ENCODE measurements at places on chromosomes 1 and 21.
A peak's percentile ranks its signal among the peaks of the same experiment; 100 is the strongest.

DNA sequence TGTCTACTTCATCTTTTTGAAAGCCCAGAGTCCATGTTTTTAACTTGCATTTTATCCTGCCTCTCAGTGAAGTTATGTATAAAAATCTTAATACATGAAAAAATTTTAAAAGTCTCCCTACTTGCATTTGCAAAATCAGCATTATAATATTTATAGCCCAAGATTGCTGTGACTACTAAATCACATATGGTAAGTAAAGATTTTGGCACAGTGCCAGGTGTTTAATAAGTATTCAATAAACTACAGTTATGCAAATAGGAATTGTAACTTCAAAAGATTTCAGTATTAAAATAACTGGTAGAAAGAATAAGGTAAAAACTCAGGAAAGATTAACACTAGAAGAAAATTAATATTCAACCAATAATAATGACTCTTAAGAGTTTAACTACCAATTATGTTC, 641.7 kb downstream of the LRRIQ3 start:
- no peak for DNase-seq

DNA sequence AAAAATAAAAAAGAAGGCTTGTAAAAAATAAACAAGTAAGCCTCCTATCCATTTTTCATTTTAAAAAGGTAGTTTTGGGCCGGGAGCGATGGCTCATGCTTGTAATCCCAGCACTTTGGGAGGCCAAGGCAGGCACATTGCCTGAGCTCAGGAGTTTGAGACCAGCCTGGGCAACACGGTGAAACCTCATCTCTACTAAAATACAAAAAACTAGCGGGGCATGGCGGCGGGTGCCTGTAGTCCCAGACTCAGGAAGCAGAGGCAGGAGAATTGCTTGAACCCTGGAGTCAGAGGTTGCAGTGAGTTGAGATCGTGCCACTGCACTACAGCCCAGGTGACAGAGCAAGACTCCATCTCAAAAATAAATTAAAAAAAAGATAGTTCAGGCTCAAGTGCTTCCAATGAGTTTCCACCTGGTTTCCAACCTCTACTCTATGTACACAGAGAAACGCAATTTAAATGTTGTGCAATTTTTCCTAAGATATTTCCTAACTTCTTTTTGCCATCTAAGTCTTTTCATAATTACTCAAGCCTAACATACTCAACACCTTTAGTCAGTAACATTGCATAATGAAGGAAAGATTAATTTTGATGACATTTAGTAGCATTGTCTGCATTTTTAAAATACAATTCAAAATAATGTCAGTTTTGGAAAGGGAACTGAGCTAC, 106.3 kb downstream of the KCNT2 start:
- DNase-seq = no peak

DNA sequence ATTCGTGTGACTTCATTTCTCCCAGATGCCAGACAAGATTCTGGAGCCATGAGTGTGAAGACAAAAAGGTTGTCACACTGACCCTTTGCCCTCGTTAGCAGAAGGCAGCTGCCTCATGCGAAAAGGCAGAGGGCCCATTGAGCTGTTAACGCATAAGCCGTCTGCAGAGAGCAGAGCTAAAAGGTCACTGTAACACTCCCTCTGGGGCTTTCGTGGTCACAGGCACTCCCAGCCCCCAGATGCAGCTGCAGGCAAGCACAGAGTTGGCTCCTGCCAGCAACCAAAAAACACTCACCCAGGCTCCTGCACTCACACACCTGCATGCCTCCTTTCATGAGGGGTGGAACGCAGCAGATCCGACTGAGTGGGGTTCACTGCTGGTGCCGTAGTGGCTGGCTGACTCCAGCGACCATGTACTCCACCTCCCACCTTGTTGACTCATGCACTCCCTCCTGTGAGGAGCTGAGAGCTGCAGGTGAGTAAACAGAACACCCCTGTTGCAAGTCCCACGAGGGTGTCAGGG, 287.5 kb downstream of the SMYD3 start:
- DNase-seq = no peak

DNA sequence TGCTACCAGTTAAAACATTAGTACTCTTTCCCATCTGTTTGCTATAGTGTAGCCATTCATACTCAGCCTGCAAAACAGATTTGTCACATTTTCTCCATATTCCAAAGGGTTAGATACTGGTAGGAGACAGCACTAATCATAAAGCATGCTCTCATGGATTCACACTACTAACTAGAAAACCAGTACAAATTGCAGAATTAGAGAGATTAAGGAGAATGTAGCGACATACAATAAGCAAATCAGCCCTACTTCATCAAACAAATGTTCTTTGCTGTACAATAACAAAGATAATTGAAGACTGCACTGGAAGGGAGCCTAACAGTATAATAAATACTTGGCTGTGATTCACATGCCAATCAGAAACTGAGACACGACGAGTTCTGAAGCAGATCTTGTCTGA, 368.0 kb upstream of the PRMT6 start:
- DNase-seq = no peak

- peak; percentile 70 for DNase-seq
Measured at GRCh38 chr1:8423692-8424538, 106.0 kb downstream of the SLC45A1 start.

DNA sequence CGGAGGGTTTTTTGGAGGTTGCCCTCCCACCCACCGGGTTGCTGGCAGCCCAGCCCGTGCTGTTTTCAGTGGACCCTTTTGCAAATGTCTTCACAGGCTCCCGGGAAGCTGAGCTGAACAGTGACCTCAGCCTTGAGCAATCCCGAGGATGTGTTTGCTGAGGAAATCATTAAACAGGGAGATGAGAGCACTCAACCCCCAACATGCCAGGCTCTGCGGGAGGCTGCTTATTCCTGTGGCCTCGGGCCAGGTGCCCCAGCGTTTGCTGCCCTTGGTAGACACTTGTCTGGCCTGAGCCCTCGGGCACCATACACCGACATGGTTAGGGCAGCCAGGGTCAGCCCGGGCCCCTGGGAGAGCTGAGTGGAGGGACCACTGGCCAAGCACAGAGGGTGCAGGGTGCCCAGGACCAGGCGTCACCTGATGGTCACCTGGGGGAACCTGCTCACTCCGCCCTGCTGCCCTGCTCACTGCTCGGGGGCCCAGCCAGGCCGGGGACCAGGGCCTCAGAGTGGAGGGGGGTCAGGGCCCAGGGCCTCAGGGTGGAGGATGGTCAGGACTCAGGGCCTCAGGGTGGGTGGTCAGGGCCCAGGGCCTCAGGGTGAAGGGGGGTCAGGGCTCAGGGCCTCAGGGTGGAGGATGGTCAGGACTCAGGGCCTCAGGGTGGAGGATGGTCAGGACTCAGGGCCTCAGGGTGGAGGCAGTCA, 42.5 kb upstream of the POFUT2 start:
- peak; percentile 72 for DNase-seq

GRCh38 chr1:98388441-98388840, 273.1 kb upstream of the SNX7 start:
- peak; percentile 42 for DNase-seq

DNA sequence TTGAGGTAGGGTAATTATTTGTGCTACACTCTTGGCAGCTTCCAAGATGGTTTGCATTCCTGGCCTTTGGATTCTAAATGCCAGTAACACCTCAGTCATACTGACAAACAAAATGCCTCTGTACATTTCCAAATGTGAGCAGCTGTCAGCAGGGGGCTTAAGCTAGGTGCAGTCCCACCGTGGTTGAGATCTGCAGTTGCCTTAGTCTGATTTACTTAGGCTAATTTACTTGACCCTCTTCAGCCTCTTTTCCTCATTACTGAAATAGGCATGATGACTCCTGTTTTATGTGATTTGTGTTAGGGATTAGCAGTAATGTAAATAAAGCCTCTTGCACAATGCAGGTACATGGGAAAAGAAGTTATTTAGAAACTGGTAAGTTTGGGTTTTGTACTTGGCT, 13.5 kb upstream of the SPATA1 start:
- DNase-seq = no peak

Measured in right lung (tissue), 10 donors.